RPMI7951 (cell line): ENCODE measurements at places on chromosomes 2 and 18. TPM values are rescaled to one million over a fixed set of nuclear protein-coding genes. Genes with fewer than 3 reads are reported as not detected.

The NEU2 gene
- total RNA-seq = not detected in 2 replicates

The GAD1 gene
- 3.9 and 6.7 TPM in 2 replicates for total RNA-seq

The CXCR1 gene
- total RNA-seq = not detected in 2 replicates

The AQP12B gene
- total RNA-seq = not detected in 2 replicates

The STARD6 gene
- total RNA-seq = 0.84 and 0.88 TPM in 2 replicates

The LINC00305 gene
- total RNA-seq = not detected in 2 replicates

The ABCA12 gene
- total RNA-seq = under 0.01 TPM in 1 of 2 replicates, not detected in the other

DNA sequence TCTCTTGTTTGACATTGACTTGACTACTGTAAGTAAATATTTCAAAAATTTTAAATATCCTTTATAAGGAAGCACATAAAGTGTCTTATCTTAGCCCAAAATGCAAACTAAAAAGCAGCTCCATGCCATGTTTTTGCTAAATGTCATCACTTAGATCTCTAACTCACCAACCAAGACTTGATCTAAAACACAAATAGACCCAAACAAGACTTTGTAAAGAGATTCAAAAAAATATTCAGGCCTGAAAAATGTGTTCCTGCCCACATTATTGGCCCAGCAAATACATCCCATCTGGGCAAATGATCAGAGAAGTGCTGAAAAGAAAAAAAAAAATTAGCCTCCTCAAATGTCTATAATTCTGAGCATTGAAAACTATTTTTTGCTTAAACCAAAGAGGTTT is 187.6 kb downstream of the MREG start:
- DNase-seq = peak; percentile 38

DNA sequence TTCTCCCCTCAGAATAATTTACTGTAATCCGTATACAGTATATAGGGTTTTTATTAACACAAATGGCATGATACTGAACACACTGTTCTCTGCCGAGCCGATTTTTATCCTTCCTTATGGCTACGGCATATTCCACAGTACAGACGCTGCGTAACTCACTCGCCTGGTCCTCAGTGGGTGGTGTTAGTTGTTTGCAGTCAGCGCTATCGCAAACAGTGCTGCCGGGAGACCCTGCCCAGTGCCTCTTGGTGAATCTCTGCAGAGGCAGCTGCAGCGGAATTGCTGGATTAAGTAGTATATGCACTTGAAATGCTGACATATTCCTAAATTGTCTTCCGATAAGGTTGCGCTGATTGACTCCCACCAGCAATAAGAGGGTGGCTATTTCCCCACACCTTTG is 73.9 kb downstream of the MARCO start:
- no peak for DNase-seq

DNA sequence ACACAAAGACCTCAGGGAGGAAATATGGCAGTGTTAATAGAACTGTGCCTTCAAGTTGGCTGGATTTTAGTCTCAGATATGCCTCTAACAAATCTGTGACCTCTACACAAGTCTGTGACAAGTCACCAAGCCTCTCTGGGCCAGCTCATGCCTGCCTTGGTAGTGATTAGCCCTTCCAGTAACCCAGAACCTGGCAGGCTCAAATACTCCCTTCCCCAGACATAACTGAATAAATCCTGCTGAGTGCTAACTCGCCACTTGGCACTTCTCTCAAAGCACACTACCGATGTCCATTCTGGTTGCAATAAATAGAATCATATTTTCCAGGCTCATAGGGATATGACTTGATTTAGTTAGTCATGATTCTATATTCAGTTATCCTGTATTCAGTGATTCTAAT is 15.3 kb upstream of the THSD7B start:
- DNase-seq = no peak

DNA sequence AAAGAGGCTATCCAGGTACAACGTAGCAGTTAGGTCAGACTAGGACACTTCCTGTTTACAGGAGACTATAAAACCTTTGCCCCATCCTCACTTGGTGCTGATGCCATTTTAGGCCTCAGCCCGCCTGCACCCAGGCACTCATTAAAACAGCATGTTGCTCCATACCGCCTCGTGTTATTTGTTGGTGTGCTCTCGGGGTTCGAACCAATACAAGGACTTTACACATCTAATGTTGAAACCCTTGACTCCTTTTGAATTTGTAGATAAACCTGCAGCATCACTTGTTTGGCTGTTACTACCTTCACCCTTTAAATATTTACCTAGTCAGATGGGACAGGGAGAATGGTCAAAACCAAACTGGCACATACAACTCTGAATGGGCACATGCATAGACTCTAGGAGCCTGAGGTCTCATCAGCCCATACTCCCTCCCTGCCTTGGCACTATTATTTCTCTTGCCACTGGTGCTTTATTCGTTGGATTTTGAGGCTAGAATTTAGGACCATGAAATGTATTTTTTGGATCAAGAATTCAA is 40.9 kb upstream of the CHST9 start:
- no peak for DNase-seq

GRCh38 chr18:6741232-6741663 is 11.7 kb downstream of the ARHGAP28 start:
- peak; percentile 70 for DNase-seq

- DNase-seq = peak; percentile 51
Observed at GRCh38 chr18:39453882-39454281, 1888.3 kb upstream of the CELF4 start.

DNA sequence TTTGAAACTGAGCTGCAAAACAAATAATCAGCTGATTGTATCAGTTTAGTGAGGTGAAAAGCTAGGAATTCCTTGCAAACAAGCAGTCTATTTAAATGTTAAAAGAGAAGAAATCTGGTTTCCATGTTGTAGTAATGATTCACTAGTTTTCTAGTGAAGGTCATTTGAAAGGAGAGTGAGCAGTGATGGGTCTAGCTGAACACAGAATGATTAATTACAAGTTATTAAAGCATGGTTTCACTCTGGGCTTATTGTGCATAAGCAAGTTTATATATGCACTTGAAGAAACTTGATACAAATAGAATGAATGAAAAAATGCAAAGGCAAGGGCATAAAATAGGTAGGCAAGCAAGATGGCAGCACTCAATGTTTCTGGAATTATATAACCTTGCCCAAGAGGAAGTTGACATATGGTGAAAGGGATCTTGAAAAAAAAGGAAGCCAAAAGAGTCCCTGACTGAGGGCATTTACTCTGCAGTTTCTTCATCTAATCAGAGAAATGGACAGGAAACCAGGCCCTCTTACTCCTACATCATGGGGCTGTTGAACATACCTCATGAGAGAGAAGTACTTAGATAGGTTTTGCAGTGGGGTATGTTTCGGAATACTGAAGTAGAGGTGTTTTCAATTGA is 53.2 kb downstream of the PLCL1 start:
- DNase-seq = no peak

GRCh38 chr18:73479477-73479876 is 611.7 kb upstream of the NETO1 start:
- DNase-seq = no peak

GRCh38 chr2:224223851-224224555 is 177.9 kb downstream of the FAM124B start:
- DNase-seq = no peak

DNA sequence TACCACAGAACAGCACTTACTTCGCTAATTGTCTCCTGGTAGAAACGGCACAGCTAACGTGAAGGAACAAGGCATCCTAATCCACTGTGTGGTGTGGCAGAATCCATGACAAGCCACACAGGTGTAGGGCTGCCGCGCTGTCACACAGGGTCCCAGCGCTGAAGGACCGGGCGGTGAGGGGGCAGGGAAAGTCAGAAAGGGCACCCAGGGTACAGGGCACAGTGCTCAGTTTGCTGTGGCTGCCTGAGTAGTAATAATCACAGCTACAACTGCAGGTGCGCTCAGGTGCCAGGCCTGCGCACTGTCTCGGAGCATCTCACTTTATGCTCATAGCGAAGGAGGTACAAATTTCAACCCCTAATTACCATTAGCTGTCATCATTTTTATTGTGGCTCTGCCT is 55.2 kb upstream of the CAB39 start:
- DNase-seq = no peak

- no peak for DNase-seq
Observed at GRCh38 chr2:37820471-37820986, 104.6 kb upstream of the RMDN2 start.

GRCh38 chr2:108916796-108917421 is 72.1 kb downstream of the EDAR start:
- DNase-seq = no peak

- DNase-seq = no peak
Observed at GRCh38 chr18:9139400-9140039, 2.9 kb downstream of the ANKRD12 start.

GRCh38 chr2:199663157-199663556 is 187.8 kb downstream of the FTCDNL1 start:
- DNase-seq = no peak
